ENCODE measurements at places on chromosomes 7 and 10.

- DNase-seq = no peak
These were observed 3.7 kb upstream of the HOXA10 start for GRCh38 chr7:27177795-27178320.

DNA sequence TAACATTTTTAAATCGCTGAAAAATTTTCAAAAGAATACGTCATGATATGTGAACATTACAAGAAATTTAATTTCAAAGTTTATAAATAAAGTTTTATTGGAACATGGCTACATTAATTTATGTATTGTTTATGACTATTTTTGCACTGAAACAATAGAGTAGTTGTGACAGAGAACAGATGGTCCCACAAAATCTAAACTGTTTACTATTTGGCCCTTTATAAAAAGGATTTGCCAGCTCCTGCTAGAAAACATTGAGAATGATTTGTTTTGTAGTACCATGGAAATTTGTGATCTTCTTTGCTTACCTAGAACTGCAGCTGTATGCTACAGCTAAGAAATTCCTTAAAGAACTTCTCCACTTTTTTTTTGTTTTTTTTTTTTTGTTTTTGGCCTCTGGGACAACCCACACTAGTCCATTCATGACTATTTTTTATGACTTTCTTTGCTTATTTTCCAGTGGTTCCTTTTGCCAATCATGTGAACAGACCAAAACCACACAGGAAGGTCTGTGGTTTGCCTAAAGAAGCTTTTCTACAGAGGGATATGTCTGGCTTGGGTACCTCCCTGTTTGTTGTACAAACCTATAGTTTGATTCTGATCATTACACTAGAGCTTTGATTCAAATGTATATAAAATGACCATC, 55.7 kb downstream of the ST7 start:
- peak; percentile 80 for DNase-seq

DNA sequence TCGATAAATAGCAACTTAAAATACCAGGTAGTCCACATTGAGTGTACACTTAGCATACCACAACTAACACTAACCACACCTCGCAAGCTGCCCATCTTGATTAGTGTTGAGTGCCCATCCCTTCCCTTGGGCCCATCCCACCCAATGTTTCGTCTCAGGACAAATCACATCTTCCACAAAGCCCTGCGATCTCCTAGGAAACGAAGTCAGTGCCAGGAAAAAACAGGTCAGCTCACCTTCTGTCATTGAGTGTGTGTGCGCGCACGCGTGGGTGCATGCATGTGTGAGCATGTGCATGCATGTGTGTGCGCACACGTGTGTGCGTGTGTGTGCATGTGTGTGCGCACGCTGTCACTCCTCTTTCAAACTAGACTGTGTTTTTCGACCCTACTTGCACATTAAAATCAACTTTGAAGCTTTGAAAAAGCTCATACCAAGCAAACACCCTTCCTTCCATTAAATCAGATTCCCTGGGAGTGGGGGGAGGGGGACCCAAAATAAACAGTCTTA, 48.8 kb upstream of the OPALIN start:
- no peak for DNase-seq

GRCh38 chr7:25846722-25847121, 305.3 kb upstream of the NFE2L3 start:
- peak; percentile 89 for DNase-seq

DNA sequence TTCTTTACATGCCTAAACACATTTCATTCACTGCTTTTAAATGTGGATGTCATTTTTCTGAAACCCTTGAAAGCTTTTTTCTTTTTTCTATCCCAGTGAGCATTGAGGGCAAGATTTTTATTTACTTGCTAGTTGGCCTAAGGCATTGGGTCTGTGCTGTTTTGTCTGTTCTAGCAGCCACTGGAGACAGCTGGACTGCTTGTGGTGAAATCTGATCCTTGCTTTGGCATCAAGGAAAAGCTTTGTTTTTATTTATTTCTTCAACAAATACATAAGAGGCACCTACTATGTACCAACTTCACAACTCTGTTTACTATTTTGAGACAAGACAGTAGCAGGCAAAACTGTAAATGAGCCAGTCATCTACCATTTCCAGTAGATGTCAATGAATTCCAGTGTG, 28.4 kb upstream of the PDLIM1 start:
- no peak for DNase-seq

DNA sequence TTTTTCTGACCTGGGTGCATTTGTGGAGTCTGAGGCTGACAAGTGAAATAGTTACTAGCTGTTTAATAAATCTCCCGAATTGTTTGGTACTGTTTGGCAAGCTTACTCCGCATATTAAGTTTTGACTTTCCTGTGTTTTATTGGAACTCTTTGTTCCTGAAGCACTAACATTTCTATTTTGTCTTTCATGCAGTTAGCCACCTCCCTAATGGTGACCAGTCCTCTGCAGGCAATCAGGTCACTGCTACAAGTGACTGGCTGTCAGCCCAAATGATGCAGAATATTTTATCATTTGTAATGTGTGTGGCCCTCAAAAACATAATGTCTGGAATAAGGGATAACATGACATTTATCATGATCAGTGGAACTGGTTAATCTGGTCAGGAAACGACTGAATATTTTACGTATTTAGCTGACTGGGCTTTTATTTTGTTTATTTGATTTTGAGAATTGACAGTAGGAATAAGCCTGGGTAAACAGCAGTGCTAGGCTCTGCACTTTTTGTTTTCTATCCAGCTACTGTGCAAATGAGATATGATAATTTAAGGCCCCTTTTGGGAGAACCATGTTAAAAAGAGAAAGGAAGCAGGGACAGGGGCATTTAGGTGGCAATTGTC, 82.9 kb downstream of the ST7 start:
- DNase-seq = no peak

- DNase-seq = no peak
These were observed 31.1 kb upstream of the ADD3 start for GRCh38 chr10:109976681-109977080.

DNA sequence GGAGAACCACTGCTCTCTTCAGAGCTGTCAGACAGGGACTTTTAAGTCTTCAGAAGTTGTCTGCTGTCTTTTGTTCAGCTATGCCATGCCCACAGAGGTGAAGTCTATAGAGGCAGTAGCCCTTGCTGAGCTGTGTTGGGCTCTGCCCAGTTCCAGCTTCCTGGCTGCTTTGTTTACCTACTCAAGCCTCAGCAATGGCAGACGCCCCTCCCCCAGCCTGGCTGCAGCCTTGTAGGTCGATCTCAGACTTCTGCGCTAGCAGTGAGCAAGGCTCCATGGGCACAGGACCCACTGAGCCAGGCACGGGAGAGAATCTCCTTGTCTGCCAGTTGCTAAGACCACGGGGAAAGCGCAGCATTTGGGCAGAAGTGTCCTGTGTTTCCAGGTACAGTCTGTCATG, 12.1 kb upstream of the CPA2 start:
- no peak for DNase-seq

DNA sequence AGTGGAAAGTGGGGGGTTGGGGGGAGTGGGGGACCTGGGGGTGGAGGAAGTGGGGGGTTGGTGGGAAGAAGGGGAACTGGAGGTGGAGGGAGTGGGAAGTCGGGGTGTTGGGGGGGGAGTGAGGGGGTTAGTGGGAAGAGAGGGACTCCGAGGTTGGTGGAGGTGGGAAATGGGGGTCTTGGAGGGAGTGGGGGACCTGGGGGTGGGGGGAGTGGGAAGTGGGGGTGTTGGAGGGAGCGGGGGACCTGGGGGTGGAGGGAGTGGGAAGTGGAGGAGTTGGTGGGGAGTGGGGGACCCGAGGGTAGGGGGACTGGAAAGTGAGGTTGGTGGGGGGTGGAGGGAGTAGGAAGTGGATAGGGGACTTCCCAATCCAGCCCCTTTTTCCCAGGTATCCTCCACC, 906 bp upstream of the MMD2 start:
- no peak for DNase-seq

- DNase-seq = no peak
These were observed 22.3 kb upstream of the KLF14 start for GRCh38 chr7:130756316-130756715.

- no peak for DNase-seq
These were observed 209.9 kb downstream of the CRPPA start for GRCh38 chr7:16211402-16211925.

- DNase-seq = no peak
These were observed 8.0 kb upstream of the FAM221A start for GRCh38 chr7:23672033-23672432.

GRCh38 chr10:71085689-71086438, 126.5 kb upstream of the UNC5B start:
- no peak for DNase-seq

GRCh38 chr7:91165846-91166230, 98.4 kb upstream of the FZD1 start:
- no peak for DNase-seq

DNA sequence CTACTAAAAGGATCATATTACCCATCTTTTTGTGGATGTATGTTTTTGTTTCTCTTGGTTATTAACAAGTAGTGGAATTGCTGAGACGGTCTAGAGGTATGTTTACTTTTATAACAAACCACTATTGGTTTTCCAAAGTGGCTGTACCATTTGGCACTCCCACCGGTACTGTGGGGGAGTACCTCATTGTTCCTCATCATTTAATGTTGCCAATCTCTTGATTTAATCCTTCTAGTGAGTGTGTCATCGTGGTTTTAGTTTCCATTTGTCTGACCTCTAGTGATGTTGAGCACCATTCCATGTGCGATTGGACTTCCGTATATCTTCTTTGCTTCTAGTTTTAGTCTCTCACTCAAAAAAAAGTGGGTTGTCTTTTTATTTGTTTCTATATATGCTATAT, 50.4 kb downstream of the RBM33 start:
- DNase-seq = peak; percentile 46

GRCh38 chr7:4792537-4793126, 17.2 kb downstream of the AP5Z1 start:
- no peak for DNase-seq

GRCh38 chr7:157669768-157670351, 333.1 kb downstream of the DNAJB6 start:
- DNase-seq = no peak

- no peak for DNase-seq
These were observed 23.1 kb upstream of the DRGX start for GRCh38 chr10:49419005-49419404.

DNA sequence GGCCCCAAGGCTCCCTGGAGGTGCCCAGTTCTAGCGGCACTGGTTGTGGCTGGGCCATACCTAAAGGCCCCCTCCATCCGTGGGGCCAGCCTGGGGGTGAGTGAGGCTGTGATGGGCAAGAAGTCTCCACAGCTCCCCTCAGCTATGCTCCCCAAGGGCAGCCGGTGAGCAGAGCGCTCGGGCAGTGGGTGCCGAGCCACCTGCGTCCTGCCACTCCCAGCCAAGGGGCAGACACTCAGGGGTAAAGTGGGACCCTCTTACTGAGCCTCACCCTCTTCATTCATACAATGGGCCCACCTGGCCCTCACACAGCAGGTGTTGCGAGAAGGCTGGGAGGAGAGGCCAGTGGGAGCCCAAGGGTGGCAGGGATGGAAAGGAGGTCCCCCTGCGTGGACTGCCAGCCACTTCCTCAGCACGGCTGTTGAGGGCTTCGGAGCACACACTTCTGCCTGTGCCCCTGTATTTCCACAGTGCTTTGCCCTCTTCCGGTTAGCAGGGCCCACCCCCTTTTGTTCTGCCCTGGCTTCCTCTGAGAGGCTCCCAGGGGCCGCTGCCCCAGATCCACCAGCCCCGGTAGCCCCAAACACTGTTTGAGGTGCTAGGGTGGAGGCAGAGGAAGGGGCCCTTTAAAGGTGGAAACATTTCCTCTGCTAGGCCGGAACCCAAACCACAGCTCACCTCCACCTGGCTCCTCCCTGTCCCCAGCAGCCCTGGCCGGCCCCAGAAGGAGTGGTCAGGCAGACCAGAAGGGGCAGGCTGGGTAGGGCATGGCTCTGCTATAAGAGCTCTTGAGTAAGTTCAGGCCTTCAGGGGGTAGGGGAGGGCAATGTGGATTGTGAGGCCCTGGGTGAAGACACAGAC, 16.4 kb upstream of the C10orf105 start:
- no peak for DNase-seq

GRCh38 chr7:29381206-29382094, 182.2 kb upstream of the PRR15 start:
- DNase-seq = no peak

- no peak for DNase-seq
These were observed 121.3 kb downstream of the PPP1R3A start for GRCh38 chr7:113797420-113798010.

DNA sequence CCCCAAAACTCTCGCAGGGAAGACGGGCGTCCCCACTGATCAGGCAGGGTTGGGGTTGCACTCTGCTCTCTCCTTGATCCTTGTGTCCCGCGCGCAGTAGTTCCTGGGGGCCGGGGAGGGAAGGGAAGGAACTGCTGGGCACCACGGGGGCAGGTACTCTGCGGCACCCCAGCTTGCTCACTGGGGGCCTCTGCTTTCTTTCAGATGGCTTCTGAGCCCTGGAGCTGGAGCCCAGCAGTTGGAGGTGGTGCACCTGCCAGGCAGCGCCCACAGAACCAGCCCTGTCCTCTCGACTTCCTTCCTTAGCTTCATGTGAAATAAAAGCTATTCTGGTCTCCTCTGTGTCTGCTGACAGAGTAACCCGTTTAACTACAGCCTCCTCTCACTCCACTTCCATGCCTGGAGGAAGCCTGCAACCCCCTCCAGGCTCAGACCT, 12.2 kb downstream of the PLAC9 start:
- no peak for DNase-seq

- peak; percentile 63 for DNase-seq
These were observed 227.2 kb upstream of the GRB10 start for GRCh38 chr7:51009716-51010496.

DNA sequence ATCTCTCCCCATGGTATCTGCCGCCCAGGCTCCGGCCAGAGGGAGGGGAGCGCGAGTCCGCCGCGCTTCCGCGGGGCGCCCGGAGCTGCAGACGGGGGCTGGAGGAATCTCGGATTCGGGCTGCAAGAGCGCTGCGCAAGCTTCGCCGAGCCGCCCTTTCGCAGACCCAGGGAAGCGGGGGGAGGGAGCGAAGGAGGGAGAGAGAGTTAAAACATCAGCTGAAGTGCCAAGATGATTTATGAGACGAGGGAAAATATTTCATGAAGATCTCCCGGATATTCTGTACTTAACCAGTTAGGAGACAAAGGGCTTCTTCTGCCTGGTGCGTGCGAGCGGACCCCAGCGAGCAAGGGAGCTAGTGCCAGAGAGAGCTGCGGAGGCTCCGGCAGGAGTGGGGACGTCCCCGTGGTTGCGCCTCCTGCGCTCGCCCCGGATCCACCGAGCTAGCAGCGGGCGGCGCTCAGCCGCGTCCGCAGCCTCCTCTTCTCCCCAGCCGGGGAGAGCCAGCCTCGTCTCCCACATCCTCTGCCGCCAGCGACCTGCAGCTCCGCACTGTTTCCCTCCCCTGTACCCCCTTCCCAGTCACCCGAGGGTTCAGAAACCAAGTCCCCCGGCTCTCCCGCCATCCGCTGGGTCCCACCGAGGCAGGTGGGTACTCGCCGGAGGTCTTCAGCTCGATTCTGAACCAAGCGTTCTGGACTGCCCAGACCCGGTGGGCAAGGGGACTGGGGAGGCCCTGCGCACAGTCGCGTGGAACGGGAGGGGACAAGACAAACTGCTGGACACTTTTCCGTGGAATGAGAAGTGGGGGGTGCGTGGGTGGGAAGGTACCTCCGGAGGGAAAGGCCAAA, 1.0 kb upstream of the PAX2 start:
- no peak for DNase-seq

- no peak for DNase-seq
These were observed 490.3 kb downstream of the SDK1 start for GRCh38 chr7:3791327-3791726.

GRCh38 chr7:114405427-114405826, 9.2 kb upstream of the FOXP2 start:
- peak; percentile 13 for DNase-seq

Data from cardiac fibroblast (primary cell).